ENCODE measurements at places on chromosomes 6 and 20. TPM values are rescaled to one million over a fixed set of nuclear protein-coding genes. Genes with fewer than 3 reads are reported as not detected.

PDYN gene
- not detected for total RNA-seq

KCNG1 gene
- 1.5 TPM for total RNA-seq

DEFB132 gene
- total RNA-seq: not detected

- no peak for DNase-seq
Measured at GRCh38 chr6:126963077-126963809, 155.2 kb upstream of the RSPO3 start.

Data from Caco-2 (cell line).